ENCODE measurements at places on chromosomes 7 and 10.

DNA sequence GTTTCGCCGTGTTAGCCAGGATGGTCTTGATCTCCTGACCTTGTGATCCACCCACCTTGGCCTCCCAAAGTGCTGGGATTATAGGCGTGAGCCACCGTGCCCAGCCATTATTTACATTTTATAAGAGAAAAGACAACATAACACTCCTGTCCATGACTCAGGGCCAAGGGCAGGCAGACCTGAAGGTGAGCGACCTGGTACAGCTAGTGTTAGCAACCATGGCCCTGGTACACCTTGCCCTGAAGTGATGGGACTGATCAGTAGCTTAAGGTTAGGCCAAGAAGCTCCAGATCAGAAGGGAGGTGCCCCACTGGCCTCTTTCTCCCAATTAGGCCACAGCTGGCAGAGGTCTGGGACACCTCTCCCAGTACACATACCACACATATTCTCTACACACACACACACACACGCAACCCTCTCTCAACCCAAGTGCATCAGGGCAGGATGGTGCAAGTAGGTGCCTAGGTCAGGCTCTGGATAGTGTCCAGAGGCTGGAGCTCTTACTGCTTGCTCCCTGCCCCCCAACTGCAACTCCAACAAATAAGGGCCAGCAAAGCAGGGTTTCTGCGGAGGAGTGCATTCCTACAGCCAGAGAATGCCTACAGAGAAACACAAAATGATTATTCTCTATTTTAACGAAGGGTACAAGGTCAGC lies 43.8 kb downstream of the DPCD start:
- DNase-seq = no peak

- no peak for DNase-seq
Observed at GRCh38 chr7:53740971-53741370, 705.5 kb downstream of the POM121L12 start.

DNA sequence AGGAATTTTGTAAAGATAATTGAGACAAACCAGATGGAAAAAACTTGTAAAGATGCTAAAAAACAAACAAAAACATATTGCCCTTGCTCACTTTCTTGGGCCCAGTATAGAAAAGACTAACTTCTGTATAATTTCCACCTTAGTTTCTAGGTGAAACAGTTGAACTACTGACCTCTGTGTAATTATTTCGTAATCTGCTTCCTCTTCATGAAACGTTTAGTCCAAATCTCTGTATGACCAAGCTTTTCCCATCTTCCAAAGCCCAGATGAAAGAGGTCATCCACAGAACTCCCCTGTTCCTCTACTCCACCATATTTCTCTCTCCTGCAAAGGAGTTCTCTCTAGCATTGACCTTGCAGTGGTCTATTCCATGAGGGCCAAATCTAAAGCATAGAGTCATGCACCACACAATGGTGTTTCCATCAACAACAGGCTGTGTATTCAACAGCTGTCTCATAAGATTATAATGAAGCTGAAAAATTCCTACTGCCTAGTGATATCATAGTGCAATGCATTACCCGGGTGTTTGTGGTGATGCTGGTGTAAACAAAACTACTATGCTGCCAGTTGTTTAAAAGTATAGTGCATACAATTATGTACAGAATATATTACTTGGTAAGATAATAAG lies 647.6 kb downstream of the TNS3 start:
- no peak for DNase-seq

DNA sequence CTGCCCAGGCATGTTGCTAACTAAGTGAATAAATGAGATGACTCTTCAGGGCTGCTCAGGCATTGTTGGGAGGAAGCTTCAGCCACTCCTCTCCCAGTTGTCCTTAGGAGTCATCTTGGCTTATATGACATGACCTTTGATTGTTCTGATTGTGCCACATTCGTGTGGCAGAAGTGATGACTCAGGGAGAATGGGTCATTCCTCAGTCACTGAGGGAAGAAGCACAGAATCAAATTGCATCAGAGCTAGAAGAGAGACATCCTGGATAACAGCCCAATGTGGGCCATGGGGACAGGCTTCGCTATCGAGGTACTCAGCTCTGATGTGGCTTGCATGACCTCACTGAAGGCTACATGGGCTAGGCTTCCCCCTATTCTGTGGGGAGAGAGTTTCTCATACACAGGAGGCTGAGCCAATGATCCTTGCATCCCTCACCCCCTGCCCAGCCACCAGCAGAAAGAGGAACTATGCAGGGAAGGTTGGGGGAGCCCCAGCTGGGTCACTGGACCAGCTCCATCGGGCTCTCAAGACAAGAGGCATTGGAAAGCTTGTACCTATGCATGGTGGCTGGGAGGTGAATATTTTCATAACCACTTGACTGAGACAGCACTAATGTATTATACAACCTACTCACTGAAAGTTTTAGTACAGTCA lies 6.0 kb upstream of the HMX3 start:
- DNase-seq = no peak

GRCh38 chr7:95312561-95312960 lies 11.8 kb downstream of the PON1 start:
- DNase-seq = no peak

- peak; percentile 73 for DNase-seq
Observed at GRCh38 chr7:503575-504111, 16.0 kb downstream of the PDGFA start.

- no peak for DNase-seq
Observed at GRCh38 chr7:139103057-139103815, 6.3 kb downstream of the ZC3HAV1 start.

DNA sequence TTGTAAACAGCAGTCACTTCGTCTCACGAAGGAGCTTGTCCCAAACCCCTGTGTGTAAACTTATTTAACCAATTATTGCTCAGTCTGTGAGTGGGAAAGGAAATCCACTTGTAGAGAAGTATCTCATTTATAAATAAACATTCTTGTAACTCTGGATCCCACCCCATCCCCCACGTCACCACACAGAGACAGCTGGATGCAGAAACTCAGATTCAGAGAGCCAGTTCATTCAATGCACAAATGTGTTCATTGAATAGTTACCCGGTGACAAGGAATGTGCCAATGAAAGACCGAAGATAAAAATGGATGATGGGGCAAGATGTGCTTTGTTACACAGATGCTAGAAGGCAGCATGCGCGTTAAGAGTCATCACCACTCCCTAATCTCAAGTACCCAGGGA lies 8.3 kb upstream of the OCM start:
- no peak for DNase-seq

DNA sequence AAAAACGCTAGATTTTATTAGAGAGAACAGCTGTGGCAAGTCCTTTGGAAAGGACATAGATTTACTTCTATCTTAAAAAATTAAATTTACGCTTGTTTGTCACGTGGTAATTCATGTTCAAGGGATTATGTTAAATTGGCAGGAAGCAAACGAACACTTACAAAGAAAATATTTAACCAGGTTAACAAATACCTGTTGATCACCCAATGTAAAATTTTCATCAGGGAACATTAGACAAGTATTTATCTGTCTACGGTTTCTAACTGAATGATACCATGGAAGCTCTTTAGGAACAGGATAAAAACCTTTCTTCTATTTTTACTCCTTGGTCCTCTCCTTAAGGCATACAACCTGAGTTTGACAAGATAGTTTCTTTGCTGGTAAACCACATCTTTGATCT lies 122.2 kb downstream of the NOC3L start:
- no peak for DNase-seq

DNA sequence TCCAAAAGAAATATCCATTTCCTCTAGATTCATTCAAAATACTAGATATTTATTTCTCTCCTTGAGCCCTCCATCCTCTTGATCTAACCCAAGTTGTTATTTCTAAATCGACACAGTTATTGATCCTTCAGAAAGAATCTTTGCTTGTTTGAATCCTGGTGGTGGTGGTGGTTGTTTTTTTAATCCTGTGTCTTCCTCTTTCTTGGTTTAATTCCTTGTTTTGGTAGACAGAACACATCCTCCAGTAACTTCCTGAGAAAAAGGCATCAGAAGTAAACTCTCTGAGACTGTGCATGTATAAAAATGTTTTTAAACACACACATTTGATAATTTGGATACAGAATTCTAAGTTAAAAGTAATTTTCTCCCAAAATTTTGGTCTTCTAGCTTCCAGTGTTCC lies 49.9 kb downstream of the SIRT1 start:
- no peak for DNase-seq

GRCh38 chr7:113431406-113431805 lies 313.1 kb upstream of the SMIM30 start:
- DNase-seq = no peak

- DNase-seq = no peak
Observed at GRCh38 chr7:130153211-130153908, 51.8 kb downstream of the TMEM209 start.

GRCh38 chr7:131633342-131633843 lies 77.0 kb upstream of the PODXL start:
- no peak for DNase-seq

- DNase-seq = no peak
Observed at GRCh38 chr7:15757041-15758000, 70.8 kb upstream of the MEOX2 start.

DNA sequence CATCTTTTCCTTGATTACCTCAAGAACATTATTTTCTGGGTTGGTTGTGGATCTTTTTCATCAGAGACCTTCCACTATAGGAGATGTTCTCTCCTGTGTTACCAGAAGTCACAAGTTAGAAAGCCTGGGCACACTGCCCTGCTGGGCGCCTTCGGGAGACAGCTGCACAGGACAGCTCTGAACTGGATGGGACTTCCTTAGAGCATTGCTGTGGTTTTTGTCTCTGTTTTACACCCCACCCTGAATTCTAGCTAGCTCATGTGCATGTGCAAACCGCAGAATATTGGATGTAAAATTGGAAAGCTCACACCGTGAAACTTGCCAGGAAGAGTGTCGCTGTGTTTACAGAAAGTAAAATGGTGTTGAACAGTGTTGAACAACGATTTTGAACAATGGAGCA lies 54.4 kb upstream of the SEC61G start:
- DNase-seq = no peak

DNA sequence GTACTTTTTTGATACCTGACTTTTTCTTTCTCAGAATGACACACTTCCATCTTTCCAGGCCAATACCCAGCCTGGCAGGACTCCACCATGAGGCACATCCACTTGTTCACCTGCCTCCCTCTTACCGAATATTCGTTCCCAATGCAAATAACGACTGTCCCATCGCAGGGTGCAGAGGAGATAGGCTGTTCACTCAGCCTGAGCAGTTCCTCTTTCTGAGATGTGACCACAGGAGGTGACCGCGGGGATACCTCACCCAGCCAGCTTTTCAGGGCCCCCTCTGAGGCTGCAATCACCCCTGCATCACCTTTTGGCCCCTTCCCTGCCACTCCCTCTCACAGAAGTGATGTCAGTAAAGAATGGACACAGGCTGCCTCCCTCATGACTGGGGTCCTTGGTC lies 28.3 kb downstream of the PTPRN2 start:
- no peak for DNase-seq

- no peak for DNase-seq
Observed at GRCh38 chr7:2062648-2063047, 170.1 kb downstream of the MAD1L1 start.

DNA sequence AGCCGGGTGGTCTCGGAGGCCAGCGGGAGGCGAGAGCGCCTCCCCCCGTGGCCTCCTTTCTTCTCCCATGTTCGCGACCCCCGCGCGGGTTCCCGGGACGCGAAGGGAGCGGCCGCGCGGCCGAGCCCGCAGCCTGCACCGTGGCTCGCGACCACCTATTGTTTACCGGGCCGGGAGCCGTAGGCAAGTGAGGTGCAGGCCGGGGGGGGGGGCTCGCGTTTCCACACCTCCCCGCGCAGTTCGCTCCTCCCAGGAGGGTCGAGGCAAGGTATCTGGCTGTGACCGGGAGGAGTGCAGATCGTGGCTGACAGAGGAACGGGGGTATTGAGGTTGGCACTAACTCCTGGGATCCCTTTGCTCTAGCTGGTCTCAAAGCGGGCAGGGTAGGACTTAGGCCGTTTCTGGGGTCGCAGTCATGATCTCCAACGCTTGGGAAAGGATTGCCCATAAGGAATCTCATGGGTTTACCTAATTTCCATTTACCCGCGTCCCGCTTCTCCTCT lies 734 bp downstream of the PTPN12 start:
- peak; percentile 33 for DNase-seq

DNA sequence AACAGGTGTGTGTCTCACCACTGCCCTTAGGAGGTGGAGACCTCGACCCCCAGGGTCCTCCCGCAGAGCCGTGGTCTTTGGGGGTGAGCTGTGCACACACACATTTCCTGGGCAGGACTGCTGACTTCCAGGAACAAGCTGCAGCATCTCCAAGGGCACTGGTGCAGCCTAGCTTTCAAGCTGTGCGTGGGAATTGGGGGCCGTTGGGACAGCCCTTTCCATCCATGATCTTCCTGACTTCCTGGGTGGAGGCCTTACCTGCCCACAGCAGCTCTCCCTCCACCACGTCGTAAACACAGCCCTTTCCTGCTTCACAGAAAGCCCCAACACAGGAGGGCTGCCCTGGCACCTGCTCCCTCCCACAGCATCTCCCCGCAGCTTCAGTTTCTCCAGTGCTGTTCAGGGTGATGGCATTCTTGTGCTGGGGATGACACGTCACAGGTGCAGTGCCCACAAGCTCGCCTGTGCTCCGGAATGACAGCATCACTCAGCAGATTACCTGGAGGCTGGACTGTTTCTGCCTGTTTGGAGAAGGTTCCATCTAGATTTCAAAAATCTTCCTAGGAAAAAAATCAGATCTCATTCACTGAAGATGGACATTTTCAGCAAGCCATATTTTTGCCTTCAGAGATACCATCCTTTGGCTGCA lies 208.0 kb upstream of the PPP2R2D start:
- DNase-seq = no peak

DNA sequence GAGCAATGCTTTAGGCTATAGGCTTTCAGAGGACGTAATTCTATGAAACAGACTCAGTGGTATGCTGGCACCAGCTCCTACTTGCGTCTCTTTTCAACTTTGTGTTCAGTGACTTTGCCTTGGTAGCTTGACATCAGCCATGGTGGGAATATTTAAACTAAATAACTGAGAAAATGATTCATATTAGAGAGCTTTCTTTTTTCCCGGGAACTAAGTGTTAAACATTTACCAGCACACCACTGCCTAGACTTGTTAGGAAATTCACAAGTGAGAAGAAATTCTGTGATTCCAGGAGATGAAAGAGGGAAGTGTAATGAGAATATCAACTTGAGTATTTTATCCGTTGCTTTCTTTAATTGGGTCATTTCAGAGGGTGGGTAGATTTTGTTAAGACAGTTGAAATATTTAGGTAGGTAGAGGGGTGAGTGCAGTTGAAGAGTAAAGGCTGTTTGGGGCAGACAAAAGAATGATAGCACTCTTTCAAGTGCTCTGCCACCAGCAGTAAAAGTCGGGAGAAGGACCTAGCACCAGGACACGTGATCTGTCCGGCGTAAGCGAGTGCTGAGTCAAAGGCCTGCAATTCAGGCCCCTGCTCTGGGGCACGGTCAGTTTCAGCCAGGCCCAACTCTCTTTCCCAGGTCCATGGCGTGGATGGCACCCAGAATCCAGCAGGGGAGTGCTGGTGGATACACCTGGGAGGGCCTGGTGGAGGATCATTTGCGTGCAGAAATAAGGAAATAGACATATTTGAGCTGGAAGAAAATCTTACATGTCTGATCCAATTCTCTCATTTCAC lies 206.3 kb downstream of the SNX10 start:
- no peak for DNase-seq

- DNase-seq = no peak
Observed at GRCh38 chr7:3042861-3043489, 692 bp downstream of the CARD11 start.

- DNase-seq = no peak
Observed at GRCh38 chr7:22718200-22718711, 8.7 kb upstream of the IL6 start.

- DNase-seq = no peak
Observed at GRCh38 chr7:138866353-138866752, 68.4 kb upstream of the ATP6V0A4 start.

- DNase-seq = no peak
Observed at GRCh38 chr7:151062111-151062398, 2.7 kb downstream of the SLC4A2 start.

GRCh38 chr7:115679976-115680375 lies 350.6 kb downstream of the TFEC start:
- no peak for DNase-seq
